ENCODE measurements at places on chromosomes 4 and X.
A peak's percentile ranks its signal among the peaks of the same experiment; 100 is the strongest.

GRCh38 chr4:109999585-109999912 lies 86.9 kb downstream of the EGF start:
- DNase-seq, result no peak

DNA sequence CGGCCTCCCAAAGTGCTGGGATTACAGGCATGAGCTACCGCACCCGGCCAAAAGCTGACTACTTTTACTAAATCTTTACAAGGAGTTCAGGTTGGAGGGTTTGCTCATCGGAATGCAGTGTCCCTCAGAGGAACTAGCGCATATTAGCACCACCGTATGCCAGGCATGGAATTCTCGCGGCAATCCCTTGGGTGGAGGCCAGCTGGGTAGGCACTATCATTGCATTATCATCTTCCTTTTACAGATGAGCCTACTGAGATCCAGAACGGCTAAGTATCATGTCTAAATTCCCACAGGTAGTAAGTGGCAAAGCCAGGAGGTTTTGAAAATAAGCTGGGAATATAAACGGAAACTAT lies 6.1 kb upstream of the CXorf66 start:
- DNase-seq, result no peak

GRCh38 chr4:88353324-88353723 lies 25.3 kb upstream of the HERC6 start:
- no peak for DNase-seq

DNA sequence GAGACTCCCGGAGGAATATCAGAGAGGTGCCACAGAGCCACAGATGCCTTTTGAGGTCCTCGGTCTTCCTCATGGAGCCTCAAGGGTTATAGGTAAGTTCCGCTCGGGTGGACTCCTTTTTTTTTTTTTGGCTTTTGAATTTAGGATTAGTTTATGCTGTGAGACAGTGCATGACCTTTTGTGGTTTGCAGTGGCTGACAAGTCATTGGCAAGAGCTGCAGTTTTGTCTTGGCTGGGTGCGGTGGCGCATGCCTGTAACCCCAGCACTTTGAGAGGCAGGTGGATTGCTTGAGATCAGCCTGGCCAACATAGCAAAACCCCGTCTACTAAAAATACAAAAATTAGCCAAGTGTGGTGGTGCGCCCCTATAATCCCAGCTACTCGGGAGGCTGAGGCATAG lies 4.5 kb upstream of the GRSF1 start:
- DNase-seq, result peak; percentile 7

DNA sequence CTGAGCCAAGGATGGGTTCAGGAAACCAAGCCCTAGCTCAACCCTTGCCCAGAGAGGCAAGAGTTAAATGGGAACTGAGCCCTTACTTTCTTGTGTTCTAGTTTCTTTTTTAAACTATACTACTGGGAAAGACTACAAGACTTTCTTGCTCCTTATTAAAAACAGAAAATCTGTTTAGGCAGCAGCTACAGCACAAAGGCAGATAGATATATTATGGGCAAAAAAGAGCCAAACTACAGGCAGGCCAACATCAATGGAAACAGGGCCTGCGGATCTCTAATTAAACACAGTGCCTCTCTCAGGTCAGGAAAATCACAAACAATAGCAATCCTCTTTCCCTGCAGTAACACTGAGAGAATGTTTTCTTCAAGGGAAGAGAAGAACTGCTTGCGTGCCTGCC lies 226.0 kb downstream of the LDB2 start:
- no peak for DNase-seq

DNA sequence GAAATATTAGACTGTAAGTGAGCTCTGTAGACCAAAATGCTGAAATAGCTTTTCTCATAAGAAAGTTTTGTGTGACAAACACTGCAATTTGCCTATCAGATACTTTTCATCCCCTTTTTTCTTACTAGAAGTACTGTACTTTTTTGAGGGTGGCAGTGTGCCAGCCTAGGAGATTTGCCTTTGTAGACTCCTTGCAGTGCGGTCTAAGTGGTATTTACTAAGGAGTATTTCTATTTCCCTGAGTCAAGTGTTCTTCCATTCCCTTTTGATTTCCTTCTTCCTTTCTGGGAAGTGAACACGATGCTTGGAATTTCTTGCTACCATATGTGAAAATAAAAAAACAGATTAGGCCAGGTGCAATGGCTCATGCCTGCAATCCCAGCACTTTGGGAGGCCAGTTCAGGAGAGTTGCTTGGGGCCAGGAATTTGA lies 34.6 kb downstream of the PDLIM5 start:
- DNase-seq, result no peak

DNA sequence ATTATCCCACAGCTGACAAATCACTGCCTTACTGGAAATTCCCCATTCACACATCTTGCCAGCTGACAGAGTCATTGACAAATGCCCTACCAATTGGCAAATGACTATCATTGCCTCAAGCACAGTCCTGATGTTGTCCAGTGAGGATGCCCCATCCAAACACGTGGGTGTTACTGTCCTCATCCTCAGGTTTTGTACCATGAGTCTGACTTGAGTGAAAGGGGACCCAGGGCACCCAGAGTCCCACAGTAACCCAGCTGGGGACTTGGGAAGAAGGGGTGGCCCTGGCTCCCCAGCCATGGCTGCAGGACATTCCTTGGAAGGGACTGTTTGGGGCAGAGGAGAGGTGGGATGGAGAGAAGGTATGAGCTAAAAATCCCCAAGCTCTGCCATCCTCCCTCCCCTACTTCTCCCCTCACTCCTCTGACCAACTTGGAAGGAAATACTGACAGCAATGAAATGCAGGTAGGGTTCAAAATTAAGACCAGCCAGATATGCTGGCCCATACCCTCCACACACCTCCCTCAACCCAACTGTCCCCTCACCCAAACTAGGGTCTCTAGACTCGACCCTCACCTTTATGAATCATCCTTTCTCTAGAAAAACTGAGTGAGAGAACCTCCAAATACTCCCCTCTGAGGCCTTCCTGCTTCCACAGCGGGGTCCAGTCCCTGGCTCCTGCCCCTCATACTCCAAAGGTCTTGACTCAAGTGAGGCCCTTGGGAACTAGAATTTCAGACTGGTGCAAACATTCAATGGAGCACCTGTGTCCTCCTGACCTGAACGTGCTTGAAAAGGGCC lies 5.1 kb downstream of the TIMP1 start:
- DNase-seq, result no peak

DNA sequence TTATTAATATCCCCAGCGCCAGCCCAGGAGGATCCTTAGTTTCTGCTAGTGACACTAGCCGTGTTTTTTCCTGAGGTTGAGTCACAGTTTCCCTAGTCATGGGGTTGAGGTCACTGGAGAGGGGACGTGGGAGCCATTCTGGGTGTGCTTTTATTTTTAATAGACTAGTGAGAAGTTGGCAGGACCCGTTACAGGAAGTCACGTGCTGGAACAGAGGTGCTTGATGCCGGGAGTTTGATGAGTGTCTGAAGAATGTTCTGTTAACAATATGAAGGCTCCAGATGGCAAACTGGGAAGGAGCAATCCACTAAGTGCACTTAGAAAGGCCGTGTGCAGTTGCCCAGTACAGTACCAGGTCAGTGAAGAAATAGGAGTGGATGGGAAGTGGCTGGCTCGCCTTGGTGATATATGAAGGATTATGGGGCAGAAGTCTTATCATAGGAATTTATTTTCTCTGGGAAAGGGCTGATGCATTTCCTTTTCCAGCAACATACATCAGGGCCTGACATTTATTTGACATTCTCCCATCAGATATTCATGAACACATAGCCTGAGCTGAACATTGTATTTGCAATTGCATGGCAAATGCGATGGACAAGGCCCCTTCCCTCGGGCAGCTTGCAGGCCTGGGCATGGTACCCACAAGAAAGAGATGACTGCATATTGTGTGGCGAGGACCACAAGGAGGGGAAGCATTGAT lies 291.8 kb downstream of the FBXW7 start:
- no peak for DNase-seq

- no peak for DNase-seq
These were observed 900 bp upstream of the MTMR1 start for GRCh38 chrX:150692296-150692695.

DNA sequence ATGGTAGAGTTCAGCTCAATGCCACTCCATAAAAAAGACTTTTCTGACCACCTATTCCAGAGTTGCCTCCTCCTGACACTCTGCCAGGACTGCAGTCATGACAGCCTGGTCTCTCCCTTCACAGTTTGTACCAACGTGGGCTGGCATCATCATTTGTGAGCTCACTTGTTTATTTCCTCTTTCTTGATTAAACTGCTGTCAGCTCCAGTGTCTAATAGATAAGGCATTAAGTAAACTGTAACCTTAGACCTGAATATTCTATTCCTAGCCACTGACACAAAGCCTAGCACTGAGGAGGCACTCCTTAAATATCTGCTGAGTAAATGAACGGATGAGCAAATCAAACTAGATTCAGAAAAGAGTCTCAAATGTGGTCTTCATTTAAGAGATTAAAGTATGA lies 48.7 kb downstream of the DDX60 start:
- no peak for DNase-seq

DNA sequence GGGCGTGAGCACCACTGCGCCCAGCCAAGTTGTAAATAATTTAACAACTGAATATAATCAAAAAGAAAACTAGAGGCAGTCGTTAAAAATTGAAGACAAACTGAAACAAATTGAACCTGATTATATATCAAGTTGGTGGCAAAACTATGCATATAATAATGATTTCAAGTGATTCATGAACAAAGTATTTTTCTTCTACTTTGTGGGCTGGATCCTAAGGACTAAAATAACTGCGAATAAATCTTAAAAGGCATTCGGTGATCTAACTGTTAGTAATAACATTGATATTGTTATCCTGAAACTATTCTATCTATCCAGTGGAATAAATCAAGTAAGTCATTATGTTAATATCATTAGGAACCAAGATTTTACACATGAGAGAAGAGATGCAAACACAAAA lies 21.2 kb upstream of the USP9X start:
- no peak for DNase-seq

DNA sequence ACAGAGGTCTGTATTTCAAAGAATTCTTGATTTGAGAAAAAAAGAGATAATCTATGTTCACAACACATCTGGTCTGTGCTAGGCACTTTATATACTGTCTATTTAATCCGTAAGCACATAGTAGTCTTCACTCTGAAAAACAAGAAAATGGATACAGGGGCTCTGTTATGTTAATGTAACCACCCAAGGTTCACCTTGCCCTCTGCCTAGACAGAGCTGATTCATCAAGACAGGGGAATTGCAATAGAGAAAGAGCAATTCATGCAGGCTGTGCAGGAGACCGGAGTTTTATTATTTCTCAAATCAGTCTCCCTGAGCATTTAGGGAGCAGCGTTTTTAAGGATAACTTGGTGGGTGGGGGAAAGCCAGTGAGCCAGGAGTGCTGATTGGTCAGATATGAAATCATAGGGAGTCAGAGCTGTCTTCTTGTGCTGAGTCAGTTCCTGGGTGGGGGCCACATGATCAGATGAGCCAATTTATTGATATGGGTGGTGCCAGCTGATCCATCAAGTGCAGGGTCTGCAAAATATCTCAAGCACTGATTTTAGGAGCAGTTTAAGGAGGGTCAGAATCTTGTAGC lies 92.9 kb upstream of the TNIP3 start:
- DNase-seq, result no peak

DNA sequence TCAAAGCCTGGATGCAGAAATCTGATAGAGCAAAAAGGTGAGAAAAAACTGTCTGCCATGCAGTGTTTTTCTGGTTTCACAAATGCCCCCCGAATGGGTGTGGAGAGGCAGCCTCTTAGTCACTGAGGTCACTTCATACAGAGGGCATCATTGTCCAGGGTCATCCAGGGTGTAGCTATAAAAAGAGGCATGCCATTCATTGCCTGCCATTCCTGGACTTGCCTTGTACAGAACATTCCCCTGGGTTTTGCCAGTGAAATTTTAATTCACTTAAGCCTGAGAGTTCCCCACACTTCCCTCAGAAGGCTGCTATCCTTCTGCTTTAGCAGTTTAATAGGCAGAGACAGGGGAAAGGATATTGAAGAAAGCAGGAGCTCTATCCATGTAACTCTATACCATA lies 230.3 kb downstream of the UNC5C start:
- DNase-seq, result no peak

DNA sequence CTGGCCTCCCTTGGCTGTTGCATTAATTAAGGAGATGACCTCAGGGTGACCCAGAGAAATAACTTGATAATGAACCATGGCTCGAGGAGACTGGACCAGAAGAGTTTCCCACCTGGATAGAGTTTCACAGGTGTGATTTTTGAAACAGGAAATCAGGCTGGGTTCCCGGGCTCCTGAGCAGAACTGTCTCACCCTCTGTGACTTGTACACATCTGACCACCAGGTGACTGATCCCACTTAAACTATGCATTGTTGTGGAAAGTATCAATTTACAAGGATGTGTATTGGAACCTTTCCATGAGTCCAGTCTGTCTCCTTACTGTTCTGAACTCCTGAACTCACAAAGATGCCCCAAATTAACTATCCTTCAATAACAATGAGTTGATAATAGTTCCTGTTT lies 220.3 kb downstream of the PTTG2 start:
- no peak for DNase-seq

DNA sequence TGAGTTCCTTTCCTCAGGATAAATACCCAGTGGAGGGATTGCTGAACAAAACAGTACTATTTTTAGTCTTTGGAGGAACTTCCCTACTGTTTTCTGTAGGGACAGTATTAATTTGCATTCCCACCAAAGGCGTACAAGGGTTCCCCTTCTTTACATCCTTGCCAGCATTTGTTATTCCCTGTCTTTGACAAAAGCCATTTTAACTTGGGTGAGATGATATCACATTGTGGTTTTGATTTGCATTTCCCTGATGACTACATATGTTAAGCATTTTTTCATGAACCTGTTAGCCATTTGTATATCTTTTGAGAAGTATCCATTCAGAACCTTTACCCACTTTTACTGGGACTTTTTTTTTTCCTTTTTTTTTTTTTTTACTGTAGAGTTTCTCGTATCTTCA lies 126.2 kb upstream of the ANXA10 start:
- no peak for DNase-seq

DNA sequence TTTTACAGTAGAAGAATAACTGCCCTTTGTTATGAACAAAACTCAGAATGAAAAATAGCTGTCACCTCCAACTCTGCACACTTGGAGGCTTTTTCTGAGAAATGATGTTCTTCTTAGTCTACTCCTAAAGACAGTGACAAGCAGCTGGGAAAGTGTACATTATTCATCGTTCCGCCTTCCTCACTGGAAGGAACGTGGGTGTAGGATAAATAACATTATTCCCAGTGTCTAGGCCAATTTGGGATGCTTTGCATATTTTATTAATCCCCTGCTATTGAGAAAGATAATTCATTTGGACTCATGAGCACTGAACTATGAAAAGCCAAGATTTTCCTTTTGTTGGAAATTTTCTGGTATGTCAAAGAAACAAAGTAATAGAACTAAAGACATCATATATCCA lies 87.8 kb downstream of the VCX2 start:
- no peak for DNase-seq

- DNase-seq, result no peak
These were observed 358.7 kb upstream of the CTSO start for GRCh38 chr4:156312261-156312847.

GRCh38 chr4:147138171-147138570 lies 192.5 kb upstream of the TTC29 start:
- no peak for DNase-seq
